Activated CD4-positive, alpha-beta memory T cell treated with anti-CD3 and anti-CD28 coated beads for 36 hours (primary cell): ENCODE measurements at places on chromosomes 1 and 21. TPM values are rescaled to one million over a fixed set of nuclear protein-coding genes. Genes with fewer than 3 reads are reported as not detected.

OLFML2B gene
- total RNA-seq, result not detected

CA14 gene
- not detected for total RNA-seq

BEST4 gene
- total RNA-seq, result 1.3 TPM

NTRK1 gene
- total RNA-seq, result 6.4 TPM

PRKAB2 gene
- 7.4 TPM for total RNA-seq

HAO2 gene
- total RNA-seq, result not detected

MTOR gene
- total RNA-seq, result 39.4 TPM
